Aorta (tissue), 5 donors: ENCODE measurements at places on chromosomes 4 and X.

DNA sequence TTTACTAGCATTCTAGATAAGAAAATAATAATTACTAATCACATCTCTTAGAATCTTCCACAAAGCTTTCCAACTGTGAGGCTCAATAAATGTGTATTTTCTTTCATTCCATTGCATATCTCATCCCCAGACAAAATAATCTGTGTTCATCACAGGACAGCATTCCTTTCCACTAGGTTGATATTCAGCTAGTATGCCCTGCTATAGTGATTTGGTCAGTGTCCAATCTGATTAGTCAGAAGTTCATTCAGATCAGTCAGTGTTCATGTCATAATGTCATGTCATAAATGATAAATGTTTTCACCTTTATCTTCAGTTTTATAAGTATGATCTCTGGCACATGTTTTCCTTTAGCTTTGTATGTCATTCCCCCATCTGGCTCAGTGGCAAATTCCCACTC lies 611.4 kb downstream of the KCTD8 start:
- DNase-seq = no peak

DNA sequence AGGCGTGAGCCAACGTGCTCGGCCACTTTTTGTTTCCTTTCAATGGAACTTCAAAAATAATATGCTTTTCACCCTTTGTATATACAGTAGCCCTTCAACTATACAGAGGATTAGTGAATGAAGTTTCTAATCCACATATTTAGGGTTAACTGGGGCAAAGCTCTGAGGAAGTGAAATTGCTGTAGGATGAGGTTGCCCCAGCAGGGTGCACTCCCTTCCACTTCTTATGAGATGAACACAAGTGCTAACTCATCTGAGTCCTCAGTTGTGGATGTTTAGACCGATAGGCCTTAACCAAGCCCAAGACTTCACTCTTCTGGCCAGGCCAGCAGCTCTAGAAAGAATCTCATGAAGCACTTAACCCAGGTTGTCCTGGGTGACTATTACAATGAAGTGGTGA lies 29.1 kb upstream of the CT55 start:
- DNase-seq = no peak

GRCh38 chr4:151948351-151949016 lies 187.7 kb upstream of the GATB start:
- no peak for DNase-seq

DNA sequence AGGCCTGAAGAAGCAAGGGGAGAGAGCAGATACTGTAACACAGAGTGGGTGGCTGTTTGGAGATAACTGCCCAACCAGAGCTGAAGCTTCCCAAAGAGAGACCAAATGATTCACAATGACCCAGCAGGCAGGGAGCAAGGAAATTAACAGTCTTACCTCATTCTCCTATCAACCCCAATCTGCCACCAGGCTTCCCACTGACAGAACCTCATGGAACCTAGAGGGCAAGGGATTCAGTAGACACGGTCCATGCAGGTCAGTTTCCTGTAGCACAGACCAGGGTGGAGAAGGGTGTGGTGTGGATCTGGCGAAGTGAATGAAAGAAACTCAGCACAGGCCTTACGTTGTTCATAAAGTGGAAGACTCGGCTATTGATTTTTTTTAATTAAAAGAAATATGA lies 60.7 kb upstream of the ALB start:
- no peak for DNase-seq

GRCh38 chr4:29259556-29259955 lies 1460.6 kb upstream of the PCDH7 start:
- DNase-seq = no peak

DNA sequence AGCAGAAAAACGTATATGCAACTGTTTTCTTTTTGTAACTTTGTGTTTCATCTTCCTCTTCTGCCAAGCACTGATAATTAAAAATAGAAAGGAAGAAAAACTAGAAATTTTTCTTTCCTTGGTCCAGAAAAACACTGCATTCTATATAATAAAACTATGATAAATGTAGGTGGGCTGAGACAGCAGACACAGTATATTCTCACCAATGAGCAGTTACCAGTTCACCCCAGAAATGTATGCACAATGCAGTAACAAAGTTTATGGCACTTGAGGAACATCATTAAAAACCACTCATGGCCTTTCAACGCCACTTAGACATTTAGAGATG lies 79.4 kb downstream of the FAT1 start:
- DNase-seq = no peak

DNA sequence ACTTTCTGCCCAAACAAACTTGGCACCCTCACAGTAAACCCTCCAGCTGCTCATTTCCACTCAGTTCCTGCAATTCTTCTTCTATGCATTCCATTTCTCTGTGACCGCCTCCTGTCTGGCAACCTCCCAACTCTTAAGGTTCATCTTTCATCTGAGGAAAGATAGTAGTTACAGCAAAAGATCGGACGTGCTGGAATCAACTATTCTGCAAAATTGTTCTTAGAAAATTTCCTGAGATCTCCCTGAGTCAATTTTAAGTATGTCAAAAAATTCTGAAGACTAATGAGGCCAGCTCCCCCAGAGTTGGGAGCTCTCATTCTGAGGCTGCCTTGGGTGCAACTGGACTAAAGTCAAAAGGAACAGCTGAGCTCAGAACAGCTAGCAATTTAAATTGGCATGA lies 1026.0 kb downstream of the ADGRL3 start:
- DNase-seq = no peak

- DNase-seq = no peak
These were observed 303.5 kb downstream of the SPRY1 start for GRCh38 chr4:123699880-123700771.

DNA sequence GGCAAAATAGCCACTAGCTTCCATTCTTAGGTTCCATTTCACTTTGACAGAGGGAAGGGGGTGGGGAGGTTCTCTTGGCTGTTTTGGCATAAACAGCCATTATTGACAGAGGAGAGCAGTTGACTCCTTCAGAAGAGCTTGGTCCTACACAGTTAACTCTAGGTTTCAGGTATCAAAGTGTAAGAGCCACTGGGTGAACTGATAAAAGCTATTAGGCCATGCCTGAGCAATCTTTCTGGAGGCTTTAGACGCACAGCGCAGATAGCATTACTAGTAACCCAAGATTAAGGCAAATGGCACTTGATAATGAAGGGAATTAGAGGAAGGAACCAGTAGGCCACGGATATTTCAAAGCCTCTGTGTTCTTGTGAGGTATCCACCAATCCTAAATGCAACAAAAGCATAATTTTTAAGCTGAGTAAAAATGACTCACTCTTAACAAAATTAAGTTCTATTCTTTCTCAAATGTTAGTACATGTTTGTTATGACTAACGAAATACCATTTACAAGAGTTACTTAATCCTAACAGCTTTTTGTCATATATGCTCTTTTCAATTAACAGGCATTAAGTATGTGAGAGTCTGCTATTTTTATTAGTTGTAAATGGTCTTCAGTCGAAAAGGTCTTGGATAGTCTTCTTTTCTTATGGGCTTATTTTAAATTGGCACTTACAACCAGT lies 53.6 kb downstream of the SLC7A11 start:
- DNase-seq = no peak

GRCh38 chrX:153646620-153647373 lies at the start of gene DUSP9:
TSS of gene DUSP9 (plus strand) at chrX:153647203. CDS start at chrX:153647954, 751 bp downstream.
- peak; percentile 47 for DNase-seq

- peak; percentile 84 for DNase-seq
These were observed 74.8 kb upstream of the BCOR start for GRCh38 chrX:40172401-40173142.

- DNase-seq = no peak
These were observed 229.5 kb downstream of the GALNTL6 start for GRCh38 chr4:172042714-172043114.

GRCh38 chrX:2284601-2285000 lies 216.2 kb downstream of the DHRSX start:
- peak; percentile 1 for DNase-seq

DNA sequence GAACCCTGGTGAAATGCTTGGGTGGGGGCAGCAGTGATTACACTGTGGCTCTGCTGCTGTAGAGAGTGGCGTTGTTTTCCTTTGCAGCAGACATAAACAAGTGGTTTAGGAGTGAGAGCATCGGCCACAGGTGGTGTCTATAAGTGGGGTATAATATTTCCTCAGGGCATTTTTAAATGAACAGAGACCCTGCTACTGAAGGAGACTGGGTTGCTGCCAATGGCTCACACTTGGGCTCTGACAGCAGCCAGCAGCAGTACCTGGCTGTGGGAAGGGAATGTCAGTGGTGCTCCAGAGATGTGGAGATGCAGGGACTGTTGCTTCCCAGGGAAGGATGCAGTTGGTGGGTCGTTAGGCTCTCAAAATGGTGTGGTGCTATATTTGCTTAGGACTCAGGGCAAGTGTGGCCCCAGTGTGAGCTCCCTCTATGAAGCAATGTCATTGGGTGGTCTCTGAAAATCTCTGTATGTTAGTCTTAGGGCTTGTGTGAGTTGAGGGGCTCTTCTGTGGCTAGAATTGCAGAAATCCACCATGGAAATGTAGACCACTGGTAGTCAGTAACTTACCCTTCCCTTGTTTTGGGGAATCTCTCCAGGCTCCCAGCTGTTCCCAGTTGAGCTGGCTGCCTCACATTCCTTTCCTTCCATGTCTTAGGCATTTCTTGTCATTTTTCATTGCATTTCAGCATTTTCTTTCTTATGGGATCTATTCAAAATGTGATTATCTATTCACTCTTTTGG lies 1023.0 kb upstream of the GRID2 start:
- no peak for DNase-seq

GRCh38 chr4:172411149-172411548 lies 597.9 kb downstream of the GALNTL6 start:
- DNase-seq = no peak

DNA sequence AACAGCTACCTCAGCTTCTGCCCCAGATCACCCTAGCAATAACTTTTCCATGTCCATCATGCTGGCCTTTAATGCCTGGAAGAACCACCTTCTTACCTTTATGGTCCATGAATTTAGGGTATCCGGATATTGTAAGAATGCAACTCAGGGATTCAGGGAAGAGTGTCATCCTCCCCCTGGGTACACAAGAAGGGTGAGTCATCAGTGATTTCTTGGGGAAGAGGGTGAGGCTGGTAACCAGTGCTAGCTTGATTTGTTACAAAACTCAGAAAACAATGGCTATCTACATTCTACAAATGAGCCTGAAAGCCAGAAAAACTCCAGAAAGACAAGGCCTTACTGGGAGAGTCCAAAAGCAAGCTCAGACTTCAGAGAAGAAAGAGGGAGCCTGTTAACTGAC lies 10.4 kb upstream of the NALF2 start:
- no peak for DNase-seq

- DNase-seq = no peak
These were observed 297.7 kb upstream of the CLNK start for GRCh38 chr4:10982305-10982704.

DNA sequence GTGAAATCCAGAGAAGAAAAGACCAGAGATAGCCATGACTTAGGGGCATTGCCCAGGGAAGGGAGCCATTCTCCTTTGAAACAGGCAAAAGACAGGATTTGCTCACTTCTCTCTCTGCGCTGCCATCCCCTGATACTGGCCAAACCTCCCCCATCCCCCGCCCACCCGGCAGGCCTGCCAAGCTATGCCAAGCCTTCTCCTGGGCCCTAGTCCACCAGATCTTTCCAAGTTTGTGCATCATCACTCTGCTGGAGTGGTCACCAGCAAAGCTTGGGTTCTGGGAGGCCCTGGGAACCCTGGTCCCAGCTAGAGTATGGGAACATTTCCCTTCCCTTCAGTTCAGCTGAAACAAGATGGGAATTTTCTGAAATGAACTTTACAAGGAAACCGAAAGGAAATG lies 18.4 kb downstream of the EFNB1 start:
- DNase-seq = no peak

DNA sequence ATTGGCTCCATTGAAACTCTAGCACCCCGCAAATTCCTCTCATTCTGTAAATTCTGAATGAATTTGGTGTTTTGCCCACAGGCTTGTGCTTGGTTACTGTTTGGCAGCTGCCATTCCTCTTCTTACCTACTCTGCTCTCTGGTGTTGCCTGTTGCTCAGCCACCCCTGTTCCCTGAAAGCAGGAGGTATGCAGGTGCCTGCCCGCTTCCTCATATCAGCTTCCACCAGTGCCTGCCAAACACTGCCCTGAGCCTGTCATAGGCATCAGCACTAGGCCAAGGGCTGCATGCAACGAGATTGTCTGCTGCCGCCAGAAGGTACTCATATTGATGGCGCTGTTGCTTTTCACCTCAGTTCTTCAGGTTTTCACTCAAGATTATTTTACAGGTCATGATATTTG lies 978.1 kb downstream of the C4orf33 start:
- DNase-seq = no peak

- DNase-seq = no peak
These were observed 82.0 kb upstream of the PITX2 start for GRCh38 chr4:110704748-110705439.

GRCh38 chr4:168264903-168265302 lies 53.6 kb downstream of the DDX60 start:
- DNase-seq = no peak

GRCh38 chr4:5784960-5785611 lies 74.1 kb downstream of the EVC start:
- no peak for DNase-seq

GRCh38 chr4:123578276-123579029 lies 181.9 kb downstream of the SPRY1 start:
- DNase-seq = no peak

GRCh38 chrX:1533058-1533457 lies 3.9 kb downstream of the P2RY8 start:
- no peak for DNase-seq

DNA sequence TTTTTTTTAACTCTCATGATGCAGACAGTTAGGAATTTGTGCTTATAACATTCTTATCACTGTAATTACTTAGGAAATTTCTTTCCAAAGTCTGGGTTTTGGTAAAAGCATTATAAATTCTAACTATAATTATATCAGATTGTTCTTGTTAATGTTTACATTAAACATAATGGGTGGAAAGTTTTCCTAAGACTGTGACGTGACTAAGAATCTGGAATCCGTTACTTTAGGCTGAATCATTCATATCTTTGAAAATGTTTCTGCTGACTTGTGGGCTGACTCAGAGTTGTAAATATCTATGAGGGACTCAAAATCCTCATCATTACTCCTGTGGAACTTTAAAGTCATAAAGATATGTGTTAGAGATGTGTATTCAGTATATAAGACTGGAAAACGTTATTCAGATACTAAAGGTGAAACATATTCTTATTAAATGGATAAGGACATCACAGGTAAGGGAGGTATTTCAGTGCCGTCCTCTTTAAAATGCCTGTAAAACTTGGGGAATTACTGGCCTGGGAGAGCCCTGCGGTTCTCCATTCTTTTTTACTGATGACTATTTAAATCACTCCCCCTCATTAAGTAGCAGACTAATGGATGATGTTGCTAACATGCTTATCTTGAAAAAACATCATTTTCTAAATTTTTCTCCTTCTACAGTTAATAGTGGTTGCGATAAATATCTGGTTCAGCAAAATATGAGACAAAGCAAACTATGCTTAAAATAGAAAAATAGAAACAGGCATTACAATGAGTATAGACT lies 159.0 kb downstream of the DCLK2 start:
- no peak for DNase-seq
